ENCODE measurements at places on chromosomes 3 and 15. TPM values are rescaled to one million over a fixed set of nuclear protein-coding genes. Genes with fewer than 3 reads are reported as not detected.

PLD1 gene
- total RNA-seq: 38.7 TPM

ROPN1 gene
- not detected for total RNA-seq

CLDN1 gene
- 0.18 TPM for total RNA-seq

DLEC1 gene
- 0.09 TPM for total RNA-seq

SPTSSB gene
- total RNA-seq: not detected

ABHD10 gene
- total RNA-seq: 39.1 TPM

MYZAP gene
- 0.18 TPM for total RNA-seq

UPK1B gene
- under 0.01 TPM for total RNA-seq

C3orf62 gene
- total RNA-seq: 1.7 TPM

P2RY12 gene
- total RNA-seq: 0.46 TPM

CSNK1G1 gene
- total RNA-seq: 20.6 TPM

MYO1E gene
- total RNA-seq: 85.1 TPM

SLC22A13 gene
- 0.28 TPM for total RNA-seq

SLC27A2 gene
- 0.92 TPM for total RNA-seq

CCDC9B gene
- total RNA-seq: 13.8 TPM

PLIN1 gene
- total RNA-seq: 0.14 TPM

SLC12A1 gene
- not detected for total RNA-seq

CD47 gene
- 60.6 TPM for total RNA-seq
